ENCODE measurements at places on chromosomes 16 and 17.

- no peak for DNase-seq
Measured at GRCh38 chr17:47949946-47950345, 7.7 kb downstream of the PRR15L start.

GRCh38 chr16:56931271-56931891, 561 bp upstream of the HERPUD1 start:
- DNase-seq, result no peak

GRCh38 chr17:79087428-79088143, 13.0 kb downstream of the ENGASE start:
- peak; percentile 79 for DNase-seq

DNA sequence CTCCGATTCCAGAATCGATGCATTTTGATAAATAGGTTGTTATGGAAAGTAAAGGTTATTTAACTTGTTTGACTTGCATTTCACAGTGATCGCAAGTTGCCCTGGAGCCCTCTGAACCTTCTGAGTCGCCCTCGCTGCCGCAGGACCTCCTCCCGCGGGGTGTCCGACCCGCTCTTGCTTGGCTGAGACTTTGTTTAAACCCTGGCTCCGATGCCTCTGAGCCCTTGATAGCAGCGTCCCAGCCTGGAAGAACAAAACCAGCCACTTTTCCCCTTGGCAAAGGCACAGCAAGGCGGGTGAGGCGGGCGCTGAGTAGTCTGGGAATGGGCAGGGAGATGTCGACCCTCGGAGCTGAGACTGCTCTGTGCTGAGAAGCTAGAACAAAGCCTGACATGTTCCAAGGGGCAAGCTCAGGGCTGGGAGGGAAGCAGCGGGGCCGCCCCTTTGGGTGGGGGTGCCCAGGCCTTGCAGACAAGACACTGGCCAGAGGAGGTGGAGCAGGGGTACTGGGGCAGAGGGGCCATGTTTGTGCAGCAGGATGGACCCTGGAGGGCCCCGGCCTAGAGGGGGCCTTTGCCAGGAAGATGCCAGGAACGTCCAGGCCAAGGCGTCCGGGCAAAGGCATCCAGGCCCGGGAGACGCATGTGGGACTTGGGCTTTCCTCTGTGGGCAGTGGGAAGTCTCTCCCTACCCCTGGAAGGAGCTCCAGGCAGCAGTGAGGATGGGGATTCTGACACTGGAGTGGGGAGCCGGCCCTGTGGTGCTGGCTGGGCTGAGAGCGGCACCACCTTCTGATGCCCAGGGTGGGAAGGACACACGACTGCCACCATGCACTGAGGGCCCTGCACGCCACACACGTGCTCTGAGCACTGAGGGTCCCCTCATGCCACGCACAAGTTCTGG, 30.3 kb upstream of the CDH15 start:
- no peak for DNase-seq

DNA sequence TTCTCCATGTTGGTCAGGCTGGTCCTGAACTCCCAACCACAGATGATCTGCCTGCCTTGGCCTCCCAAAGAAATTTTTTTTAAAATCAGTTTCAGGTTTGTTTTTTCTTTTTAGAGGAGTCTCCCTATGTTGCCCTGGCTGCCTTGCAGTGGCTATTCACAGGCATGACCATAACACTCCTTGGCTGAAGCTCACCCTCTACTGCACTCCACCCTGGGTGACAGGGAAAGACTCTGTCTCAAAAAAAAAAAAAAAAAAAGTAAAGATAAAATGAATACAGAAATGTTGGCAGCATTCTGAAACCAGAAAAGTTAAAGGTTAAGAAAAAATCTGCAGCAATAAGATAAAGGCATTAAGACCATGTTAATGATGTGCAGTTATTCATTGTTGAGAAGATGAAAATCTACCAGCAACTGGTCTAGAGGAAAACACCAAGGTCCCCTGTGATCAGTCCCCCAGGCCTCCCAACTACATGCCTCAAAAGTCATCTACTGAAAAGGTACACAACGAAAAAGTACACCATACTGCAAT, 15.1 kb downstream of the YWHAE start:
- no peak for DNase-seq

DNA sequence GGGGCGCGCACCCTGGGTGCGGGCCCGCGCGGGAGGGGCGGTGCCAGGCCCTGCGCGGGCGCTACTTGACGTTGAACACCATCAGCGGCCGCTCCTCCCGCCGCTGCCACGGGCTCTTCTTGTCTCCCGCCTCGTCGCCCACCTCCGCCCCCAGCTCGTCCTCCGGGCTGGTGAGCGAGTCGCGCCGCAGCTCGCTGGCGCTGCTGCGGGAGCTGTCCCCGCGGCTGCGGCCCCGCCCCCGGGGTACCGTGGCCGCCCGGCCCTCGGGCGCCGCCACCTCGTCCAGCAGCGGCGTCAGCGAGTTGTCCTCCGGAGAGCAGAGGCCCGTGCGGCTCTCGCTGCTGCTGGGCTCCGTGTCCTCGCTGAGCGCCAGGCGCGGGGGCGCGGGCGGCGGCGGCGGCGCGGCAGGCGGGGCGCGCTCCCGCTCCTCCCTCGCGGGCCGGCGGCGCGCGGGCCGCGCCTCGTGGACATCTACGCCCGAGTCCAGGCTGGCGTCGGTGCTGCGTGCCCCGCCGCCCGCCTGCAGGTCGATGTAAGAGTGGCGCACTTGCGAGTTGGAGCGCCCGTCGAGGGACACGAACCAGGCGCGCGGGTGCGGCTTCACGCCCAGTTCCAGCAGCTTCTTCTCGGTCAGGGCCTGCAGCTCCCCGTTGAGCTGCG, 8.7 kb downstream of the GRN start:
- DNase-seq, result no peak

DNA sequence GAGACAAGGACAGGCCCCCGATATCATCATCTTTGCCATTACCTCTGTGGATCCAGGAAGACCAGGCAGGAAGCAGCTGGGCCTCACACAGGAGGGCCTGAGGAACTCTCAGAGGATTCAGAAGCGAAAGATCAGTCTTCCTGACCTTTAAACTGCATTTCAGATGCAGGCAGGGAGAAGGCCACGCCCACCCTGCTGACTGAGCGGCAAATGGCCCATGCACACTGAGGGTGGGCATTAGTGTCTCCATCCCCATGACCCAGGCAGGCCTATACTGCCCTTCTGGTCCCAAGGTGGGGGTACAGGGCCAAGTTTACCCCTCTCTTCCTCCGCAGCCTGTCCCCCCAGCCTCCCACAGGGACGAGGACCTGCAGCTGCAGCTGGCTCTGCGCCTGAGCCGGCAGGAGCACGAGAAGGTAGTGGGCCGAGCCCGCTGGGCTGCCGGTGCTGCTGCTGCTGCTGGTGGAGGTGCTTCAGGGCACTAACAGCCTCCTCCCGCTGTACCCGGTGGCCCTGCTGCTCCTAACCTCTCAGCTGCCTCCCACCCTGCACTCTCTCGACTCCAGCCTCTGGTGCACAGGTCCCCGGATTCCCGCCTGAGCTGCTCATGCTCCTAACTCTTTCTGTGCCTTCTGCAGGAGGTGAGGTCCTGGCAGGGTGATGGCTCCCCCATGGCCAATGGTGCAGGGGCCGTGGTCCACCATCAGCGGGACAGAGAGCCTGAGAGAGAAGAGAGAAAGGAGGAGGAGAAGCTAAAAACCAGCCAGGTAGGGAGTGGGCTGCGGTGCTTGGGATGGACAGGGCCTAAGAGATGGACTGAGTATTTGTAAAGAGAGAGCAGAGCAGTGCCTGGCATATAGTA, 6.2 kb downstream of the EPN3 start:
- no peak for DNase-seq

DNA sequence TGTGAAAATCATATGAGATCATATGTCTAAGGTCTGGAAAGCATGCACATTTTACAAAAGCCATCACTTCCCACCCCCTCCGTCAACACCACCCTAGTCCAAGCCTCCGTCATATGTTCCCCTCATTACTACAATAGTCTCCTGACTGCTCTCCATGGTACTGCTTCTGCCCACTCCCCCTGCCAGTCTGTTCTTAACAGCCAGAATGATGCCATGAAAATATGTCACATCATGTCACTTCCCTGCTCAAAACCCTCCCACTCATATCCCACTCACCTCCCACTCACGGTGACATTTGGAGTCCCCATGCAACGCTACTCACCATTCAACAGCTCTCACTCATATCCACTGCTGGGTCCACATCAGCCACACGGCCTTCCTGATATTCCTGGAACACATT, 432.3 kb downstream of the XYLT1 start:
- no peak for DNase-seq

DNA sequence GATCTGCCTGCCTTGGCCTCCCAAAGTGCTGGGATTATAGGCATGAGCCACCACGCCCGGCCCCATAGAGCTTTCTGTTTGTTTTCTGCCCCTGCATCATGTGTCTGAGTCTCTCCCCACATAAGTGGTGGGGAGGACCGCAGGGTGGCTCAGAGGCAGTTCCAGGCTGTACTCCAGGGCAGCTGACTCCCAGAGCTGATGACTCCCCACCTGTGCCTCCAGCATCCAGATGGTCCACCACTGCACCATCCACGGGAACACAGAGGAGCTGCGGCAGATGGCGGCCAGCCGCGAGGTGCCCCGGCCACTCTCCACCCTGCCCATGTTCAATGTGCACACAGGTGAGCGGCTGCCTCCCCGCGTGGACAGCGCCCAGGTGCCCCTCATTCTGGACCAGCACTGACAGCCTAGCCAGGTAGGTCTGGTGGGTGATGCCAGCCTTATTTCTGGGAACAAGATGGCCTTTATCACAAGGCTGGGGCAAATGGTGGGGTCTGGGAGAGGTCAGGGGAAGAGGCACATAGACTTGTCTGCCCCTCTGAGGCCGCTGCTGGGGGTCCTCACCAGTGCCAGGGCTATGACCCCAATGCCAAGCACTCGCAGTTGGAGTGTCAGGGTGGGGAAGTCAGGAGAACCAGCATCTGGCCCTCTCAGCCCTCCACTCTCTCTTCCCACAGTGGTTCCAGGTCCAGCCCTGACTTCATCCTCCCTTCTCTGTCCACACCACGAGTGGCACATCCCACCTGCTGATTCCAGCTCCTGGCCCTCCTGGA, 9.4 kb downstream of the SGCA start:
- no peak for DNase-seq
